ENCODE measurements at places on chromosomes 4 and X. TPM values are rescaled to one million over a fixed set of nuclear protein-coding genes. Genes with fewer than 3 reads are reported as not detected.

HERC3 gene
- 8.5 TPM for polyA plus RNA-seq

IL9R gene
- polyA plus RNA-seq = 4.3 TPM

DCAF8L2 gene
- not detected for polyA plus RNA-seq

PLXNB3 gene
- 0.48 TPM for polyA plus RNA-seq

RAB40AL gene
- polyA plus RNA-seq = 0.13 TPM

CDX4 gene
- polyA plus RNA-seq = not detected

LANCL3 gene
- 0.11 TPM for polyA plus RNA-seq

HTT gene
- 24.4 TPM for polyA plus RNA-seq

PLA2G12A gene
- polyA plus RNA-seq = 2.6 TPM

VCX3A gene
- 0.20 TPM for polyA plus RNA-seq

ATP2B3 gene
- polyA plus RNA-seq = not detected

TLR6 gene
- 10.3 TPM for polyA plus RNA-seq

USP51 gene
- 0.46 TPM for polyA plus RNA-seq

IL21 gene
- polyA plus RNA-seq = 0.10 TPM

MTMR8 gene
- 0.80 TPM for polyA plus RNA-seq

ELF4 gene
- 10.3 TPM for polyA plus RNA-seq

TDO2 gene
- 0.74 TPM for polyA plus RNA-seq

TMEM31 gene
- polyA plus RNA-seq = 0.22 TPM

CT45A1 gene
- polyA plus RNA-seq = not detected

NLRP2B gene
- not detected for polyA plus RNA-seq

FAM9A gene
- polyA plus RNA-seq = not detected

TMPRSS11B gene
- 0.35 TPM for polyA plus RNA-seq

RASGEF1B gene
- 11.9 TPM for polyA plus RNA-seq

SPANXB1 gene
- polyA plus RNA-seq = not detected

USP17L10 gene
- not detected for polyA plus RNA-seq

FMR1NB gene
- 0.33 TPM for polyA plus RNA-seq

TACC3 gene
- 49.7 TPM for polyA plus RNA-seq

AVPR2 gene
- polyA plus RNA-seq = 0.77 TPM

CSN2 gene
- polyA plus RNA-seq = not detected

XK gene
- polyA plus RNA-seq = 0.35 TPM

TMSB15C gene
- polyA plus RNA-seq = 1.1 TPM

AFF2 gene
- polyA plus RNA-seq = 0.53 TPM

Measured in spleen (tissue), 13 donors.